NT2/D1 (cell line): ENCODE measurements at places on chromosomes 2 and 18.
A peak's percentile ranks its signal among the peaks of the same experiment; 100 is the strongest.

GRCh38 chr2:6771634-6772611, 93.8 kb downstream of the CMPK2 start:
- no peak for DNase-seq

DNA sequence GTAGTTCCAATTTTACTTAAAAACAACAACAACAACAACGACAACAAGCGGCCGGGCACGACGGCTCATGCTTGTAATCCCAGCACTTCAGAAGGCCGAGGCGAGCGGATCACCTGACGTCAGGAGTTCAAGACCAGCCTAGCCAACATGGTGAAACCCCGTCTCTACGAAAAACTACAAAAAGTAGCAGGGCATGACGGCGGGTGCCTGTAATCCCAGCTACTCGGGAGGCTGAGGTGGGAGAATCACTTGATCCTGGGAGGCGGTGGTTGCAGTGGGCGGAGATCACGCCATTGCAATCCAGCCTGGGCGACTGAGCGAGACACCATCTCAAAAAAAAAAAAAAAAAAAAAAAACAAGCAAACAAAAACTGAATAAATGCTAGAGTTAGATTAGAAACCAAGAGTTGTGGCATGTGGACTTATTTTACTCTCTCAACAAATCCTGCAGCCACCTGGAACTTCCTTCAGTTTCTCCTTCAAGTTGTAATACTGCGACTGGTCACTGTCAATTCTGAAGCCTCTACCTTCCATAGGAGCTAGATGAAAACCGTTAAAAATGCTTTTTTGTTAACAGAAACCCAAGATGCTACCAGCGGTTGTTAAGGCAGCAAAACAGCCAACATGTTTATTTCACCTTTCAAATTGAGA, 1.3 kb downstream of the ATP5F1A start:
- no peak for DNase-seq

DNA sequence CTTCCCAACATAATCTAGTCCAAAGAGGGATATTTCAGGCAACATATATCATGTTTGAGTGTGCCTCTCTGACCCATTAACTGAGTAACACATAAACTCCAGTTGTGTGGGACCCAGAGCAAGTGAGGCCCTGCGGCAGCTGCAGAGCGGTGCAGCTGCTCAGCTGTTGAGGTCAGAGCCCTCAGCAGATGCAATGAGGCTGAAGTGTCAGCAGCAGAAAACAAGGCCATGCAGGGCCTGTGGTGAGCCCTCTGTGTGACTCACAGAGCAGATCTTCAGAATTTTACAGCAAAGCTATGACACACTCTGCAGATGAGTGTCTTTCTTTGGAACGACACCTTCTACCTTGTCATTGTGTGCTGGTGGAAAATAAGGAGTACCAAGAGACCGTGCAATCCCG, 168.5 kb downstream of the CBLN2 start:
- no peak for DNase-seq

- no peak for DNase-seq
Observed at GRCh38 chr2:158806941-158807340, 11.8 kb downstream of the DAPL1 start.

DNA sequence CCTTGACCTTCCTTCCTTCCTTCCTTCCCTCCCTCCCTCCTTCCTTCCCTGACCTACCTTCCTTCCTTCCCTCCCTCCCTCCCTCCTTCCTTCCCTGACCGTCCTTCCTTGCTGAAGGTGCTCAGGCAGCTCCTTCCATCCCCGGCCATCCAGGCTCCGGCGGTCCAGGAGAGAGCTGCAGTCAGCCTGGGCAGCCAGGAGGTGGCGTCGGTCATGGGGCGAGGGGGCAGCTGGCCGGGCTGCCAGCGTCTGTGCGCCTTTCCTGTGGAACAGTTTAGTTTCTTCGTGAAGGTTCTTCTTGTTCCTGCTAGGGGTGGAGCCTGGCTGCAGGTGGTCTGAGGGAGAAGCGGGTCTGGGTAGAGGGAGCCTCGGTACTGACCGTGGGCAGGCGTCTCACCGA, 15.7 kb downstream of the GPR35 start:
- DNase-seq = peak; percentile 38

GRCh38 chr2:61178603-61179545, 16.9 kb downstream of the C2orf74 start:
- DNase-seq = no peak

GRCh38 chr2:59171019-59171418, 929.9 kb upstream of the FANCL start:
- DNase-seq = no peak

- no peak for DNase-seq
Observed at GRCh38 chr2:48419884-48420511, 110.0 kb upstream of the STON1 start.

- DNase-seq = no peak
Observed at GRCh38 chr2:138036522-138036921, 72.2 kb downstream of the HNMT start.

DNA sequence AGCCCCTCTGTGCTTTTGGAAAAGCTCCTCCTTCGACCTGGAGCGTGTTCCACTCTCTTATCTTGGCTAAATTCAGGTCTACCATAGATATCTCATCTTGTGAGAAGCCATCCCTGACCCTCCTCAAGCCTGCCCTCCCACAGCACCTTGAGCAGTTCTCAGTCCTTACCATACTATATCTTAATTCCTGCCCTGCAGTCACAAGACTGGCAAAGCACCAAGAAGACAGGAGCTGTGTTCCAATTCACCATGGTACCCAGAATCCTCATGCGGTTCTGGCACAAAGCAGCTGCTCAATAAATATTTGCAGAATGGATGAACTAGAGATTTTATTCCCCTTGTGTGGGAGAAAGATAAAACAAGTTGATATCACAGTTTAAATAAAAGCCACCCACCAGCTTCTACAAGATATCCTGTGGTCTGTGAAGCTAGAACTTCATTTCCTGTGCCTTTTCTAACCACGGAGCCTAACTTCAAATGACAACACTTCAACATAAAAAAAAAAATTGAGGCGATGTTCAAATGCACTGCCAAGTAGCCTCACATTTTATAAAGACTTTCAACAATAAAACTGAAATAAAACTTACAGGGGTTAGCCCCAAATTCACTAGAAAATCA, 19.5 kb downstream of the MARCHF4 start:
- no peak for DNase-seq

DNA sequence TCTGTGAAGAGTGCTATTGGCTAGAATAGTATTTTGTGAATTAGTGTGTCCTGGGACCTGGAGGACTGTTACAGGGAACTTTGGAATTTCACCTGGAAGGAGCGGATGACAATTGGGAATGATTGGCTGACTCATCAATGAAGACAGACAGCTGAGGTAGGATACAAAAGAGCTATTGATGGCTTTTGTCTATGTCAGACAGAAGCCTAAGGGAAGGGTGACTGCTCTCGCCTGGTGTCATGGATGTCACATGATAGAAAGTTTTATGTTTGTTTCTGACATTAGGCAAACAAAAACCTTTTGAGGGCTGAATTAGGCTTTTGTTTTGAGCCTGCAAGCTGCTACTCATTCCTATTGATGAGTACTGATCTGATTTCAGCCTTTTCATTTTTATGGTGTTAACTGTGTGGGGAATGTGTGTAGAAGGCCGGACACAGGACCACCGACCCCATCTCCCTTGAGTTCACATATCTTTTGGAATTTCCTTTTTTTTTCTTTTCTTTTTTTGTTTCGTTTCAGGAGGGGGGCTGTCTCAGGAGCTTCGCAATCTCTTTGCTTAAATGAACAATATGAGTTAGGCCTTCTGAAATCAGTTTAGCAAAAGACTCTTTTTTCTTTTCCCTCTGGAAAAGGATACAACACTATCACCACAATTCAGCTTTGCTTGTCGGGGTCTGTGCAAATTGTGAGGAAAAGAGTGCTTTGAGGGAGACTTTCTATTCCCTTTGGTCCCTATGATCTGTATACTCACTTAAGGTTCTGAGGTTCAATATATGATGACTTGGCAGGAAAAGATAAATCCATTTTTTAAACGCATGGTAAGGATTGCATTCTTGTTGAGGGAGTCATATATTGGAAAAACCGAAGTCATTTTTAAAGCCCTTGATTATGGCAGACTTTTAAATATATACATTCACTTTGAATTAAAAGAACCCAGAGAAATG, 207.9 kb upstream of the FIGN start:
- DNase-seq = peak; percentile 35

DNA sequence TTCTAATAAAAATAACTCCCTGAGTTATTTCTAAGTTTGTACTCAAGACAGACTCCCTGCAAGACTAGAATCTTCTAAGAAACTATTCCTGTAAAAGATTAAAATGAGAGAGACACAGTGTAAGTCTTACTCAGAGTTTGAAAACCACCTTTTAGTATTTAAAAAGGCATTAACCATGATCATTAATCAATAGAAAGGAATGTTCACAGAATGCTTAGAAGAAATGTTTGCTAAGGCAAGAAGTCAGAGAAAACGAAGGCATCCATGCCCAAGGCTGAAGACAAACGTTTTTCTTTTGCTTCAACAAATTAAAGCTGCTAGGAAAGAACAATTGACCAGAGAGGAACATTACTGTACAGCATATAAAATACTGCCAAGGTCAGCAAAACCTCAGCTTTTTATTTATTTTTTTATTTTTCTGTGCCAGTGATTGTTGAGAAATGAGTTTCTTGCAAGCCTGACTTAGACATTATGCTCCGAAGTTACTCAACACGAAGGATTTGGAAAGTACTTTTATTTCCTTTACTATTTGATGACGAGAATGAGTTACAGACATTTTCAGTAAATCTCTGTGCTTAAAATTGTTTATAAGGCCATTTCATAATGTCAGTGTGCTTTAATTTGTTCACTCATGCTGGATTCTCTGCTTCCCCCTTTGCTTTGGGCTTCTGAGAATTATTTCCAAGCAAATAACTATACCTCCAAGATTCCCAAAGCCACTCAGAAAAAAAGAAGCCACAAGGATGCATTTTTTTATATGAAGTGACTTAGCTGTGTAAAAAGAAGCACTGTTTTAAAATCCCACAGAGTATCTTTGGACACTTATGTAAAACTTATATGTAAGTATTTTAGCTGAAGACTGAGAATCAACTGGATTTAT, 20.5 kb downstream of the RND3 start:
- DNase-seq = no peak

DNA sequence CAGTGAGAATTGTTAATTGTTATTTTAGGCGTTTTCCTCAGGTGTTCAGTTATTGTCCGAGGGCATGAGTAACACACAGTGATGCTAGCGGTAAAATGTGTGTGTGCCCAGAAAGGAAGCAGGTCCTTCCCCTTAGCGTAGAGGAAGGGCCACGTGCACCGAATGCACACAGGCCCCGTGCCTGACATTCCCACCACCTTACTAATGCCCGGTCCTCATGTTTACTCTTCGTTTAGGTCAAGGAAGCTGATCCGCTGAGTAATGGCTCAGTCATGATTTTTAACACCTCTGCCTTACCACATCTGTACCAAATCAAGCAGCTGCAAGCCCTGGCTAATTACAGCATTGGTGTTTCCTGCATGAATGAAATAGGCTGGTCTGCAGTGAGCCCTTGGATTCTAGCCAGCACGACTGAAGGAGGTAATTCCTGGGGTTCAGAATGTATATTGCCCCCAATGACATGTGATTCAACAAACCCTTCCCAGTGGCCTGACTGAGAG, 76.7 kb downstream of the MERTK start:
- no peak for DNase-seq

DNA sequence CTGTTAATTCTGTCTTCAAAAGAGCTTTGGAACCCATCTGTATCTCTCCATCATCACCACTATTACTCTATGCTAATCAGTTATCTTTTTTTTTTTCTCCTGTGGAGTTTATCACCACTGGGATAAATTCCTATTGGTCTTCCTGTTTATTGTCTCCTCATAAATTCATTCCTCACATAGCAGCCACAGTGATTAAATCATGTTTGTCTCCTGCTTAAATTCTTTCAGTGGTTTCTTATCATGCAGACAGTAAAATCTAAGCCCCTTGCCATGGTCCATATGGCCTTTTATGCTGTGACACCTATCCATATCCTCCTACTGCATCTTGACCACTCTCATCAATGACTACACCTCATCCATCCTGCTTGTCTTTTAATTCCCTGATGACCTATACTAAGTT, 239.8 kb upstream of the ZEB2 start:
- no peak for DNase-seq

DNA sequence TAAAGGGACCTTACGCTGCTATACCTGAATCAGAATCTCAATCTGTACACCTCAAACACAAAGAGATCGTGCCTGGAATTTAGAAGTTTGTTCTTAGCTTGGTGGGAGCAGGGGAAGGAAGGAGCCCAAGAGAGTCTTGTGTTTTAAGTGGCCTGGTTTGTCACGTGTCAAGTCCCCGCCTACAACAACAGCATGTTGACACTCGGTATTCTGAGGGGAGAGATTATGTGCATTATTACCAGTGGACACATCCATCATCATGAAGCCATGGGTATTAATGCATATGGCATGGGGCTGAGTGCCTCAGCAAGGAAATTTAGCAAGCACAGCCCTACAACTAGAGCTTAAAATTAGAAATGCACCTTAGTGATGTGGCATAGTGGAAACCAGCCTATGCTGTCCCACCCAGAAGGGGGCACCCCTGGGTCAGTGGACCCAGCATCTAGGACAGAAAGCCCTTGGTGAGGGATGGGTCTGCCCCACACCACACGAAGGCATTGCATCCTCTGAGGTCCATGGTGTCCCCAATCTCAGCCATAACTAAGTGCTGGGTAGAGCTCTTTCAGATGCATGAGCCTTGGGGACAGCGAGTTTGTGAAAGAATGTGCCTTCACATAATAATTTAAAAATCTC, 138.7 kb downstream of the MGAT5 start:
- DNase-seq = no peak

GRCh38 chr18:75830828-75831227, 403.3 kb upstream of the SMIM21 start:
- no peak for DNase-seq

GRCh38 chr2:75237296-75237695, 38.0 kb upstream of the TACR1 start:
- no peak for DNase-seq

GRCh38 chr18:78692105-78692504, 287.5 kb upstream of the SALL3 start:
- no peak for DNase-seq

- DNase-seq = no peak
Observed at GRCh38 chr2:241796209-241796608, 12.8 kb upstream of the NEU4 start.

DNA sequence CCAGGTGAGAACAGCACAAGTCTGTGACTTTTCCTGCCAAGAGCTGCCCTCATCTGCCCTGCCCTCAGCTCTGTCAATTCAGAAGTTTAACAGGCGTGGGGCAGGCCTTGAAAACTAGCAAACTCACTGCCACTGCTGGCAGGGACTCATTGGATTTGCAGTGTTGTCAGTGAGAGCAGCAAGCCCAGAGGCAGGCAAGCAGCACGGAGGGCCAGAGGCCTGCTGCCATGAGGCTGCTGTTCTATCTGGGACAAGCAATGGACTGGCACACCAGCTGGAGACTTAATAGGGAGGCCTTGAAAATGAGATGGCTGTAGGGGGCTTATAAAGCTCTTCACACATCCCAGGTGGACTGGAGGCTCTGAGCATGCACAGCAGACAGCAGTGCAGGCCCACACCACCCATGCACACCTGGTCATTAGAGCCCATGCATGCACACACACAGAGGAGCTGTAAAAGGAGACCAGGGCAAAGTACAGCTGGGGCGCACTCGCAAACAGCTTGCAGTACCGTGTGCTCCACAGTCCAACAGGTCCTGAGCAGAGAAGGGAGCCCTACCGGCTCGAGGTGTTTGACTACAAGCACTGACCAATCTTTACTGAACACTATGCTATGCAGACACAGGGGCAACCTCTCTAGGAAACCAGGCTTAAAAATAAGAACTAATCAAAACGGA, 28.7 kb downstream of the MGAT4A start:
- no peak for DNase-seq
